ENCODE measurements at places on chromosomes 2 and 18. TPM values are rescaled to one million over a fixed set of nuclear protein-coding genes. Genes with fewer than 3 reads are reported as not detected.

- H3K36me3 ChIP-seq = no peaks in the 10 kb centered on the region
- no peaks in the 10 kb centered on the region for H3K27me3 ChIP-seq
- H3K27ac ChIP-seq = no peak overlapping the region
- DNase-seq = no peak
- peaks cover 2% of the 10 kb centered on the region for H3K4me1 ChIP-seq
- H3K4me3 ChIP-seq = no peak overlapping the region
Observed at GRCh38 chr2:212943351-212943750, 208.1 kb downstream of the IKZF2 start.

GRCh38 chr2:232448304-232448690 is 7.7 kb upstream of the ALPI start:
- peaks cover 9% of the 10 kb centered on the region for H3K27me3 ChIP-seq
- H3K36me3 ChIP-seq = no peaks in the 10 kb centered on the region
- no peak overlapping the region for H3K27ac ChIP-seq
- H3K4me1 ChIP-seq = no peaks in the 10 kb centered on the region

DNA sequence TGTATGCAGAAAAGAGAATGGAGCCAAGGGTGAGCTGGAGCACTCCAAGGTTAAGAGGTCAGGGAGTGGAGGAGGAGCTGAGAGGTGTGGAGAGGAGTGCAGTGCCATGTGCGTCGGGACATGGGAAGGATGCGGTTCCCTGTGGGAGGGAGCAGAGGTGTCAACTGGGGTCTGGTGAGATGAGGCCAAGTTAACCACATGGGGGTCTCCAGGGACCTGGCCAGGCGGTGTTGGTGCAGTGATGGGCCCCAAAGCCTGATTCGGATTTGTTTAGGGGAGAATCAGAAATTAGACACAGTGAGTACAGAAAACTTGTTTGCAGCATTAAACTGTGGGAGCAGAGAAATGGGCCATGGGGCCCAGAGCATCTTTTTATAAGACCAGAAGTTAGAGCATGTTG is 210.5 kb downstream of the LDLRAD4 start:
- DNase-seq = no peak
- H3K4me1 ChIP-seq = no peaks in the 10 kb centered on the region
- no peak overlapping the region for H3K4me3 ChIP-seq
- H3K27me3 ChIP-seq = no peaks in the 10 kb centered on the region

DNA sequence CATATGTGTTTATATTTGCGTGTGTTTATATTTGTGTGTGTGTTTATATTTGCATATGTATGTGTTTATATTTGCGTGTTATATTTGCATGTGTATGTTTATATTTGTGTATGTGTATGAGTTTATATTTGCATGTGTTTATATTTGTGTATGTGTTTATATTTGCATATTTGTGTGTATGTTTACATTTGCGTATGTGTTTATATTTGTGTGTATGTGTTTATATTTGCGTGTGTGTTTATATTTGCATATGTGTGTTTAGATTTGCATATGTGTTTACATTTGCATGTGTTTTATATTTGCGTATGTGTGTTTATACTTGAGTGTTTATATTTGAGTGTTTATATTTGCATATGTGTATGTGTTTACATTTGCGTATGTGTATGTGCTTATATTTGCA is 115.7 kb upstream of the CTDP1 start:
- H3K36me3 ChIP-seq = no peaks in the 10 kb centered on the region
- H3K4me1 ChIP-seq = peaks cover 10% of the 10 kb centered on the region
- H3K4me3 ChIP-seq = no peak overlapping the region
- no peak overlapping the region for H3K27ac ChIP-seq
- 0 out of 2 replicates have a peak, but pooled peaks cover 2% of the 10 kb centered on the region for H3K27me3 ChIP-seq

The BIRC6 gene
- 251 TPM for total RNA-seq

Measured in IMR-90 (cell line).